ENCODE measurements at places on chromosomes 7 and 10. TPM values are rescaled to one million over a fixed set of nuclear protein-coding genes. Genes with fewer than 3 reads are reported as not detected.
A peak's percentile ranks its signal among the peaks of the same experiment; 100 is the strongest.

GRCh38 chr10:130111852-130112180 lies 1.2 kb upstream of the C10orf143 start:
- H3K36me3 ChIP-seq: no peaks in the 10 kb centered on the region
- H3K27me3 ChIP-seq: no peaks in the 10 kb centered on the region
- peak overlapping the region; percentile 72 for H3K4me3 ChIP-seq
- peak overlapping the region; percentile 95 for H3K27ac ChIP-seq
- no peak for DNase-seq

The PTPN20 gene
- not detected for total RNA-seq

The LAMB1 gene
- 110 TPM for total RNA-seq

- no peaks in the 10 kb centered on the region for H3K36me3 ChIP-seq
- no peak for DNase-seq
- H3K4me3 ChIP-seq: no peak overlapping the region
- no peaks in the 10 kb centered on the region for H3K4me1 ChIP-seq
- H3K27ac ChIP-seq: no peak overlapping the region
These were observed 41.7 kb upstream of the UBE3C start for GRCh38 chr7:157097056-157097329.

GRCh38 chr10:122646511-122647382 lies 52.9 kb downstream of the C10orf120 start:
- DNase-seq: no peak
- H3K4me1 ChIP-seq: no peaks in the 10 kb centered on the region
- H3K36me3 ChIP-seq: no peaks in the 10 kb centered on the region
- H3K4me3 ChIP-seq: no peak overlapping the region
- no peak overlapping the region for H3K27ac ChIP-seq

DNA sequence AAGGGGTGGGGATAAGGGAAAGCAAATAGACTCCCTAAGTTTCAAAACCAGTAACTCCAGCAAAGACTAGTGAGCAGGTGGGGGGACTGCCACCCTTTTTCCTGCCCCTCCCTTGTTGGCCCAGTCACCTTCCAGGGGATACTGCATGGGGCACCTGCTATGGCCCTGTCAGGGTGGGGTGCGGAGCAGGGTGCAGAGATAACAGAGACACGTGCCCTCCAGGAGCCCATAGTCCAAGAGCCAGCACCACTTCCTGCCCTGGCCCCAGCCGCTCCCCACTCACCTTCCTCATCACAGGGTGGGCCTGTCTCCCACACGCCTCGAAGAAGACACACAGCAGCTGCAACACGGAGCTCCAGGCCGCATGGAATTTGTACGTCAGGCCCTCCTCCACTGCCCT lies 20.6 kb downstream of the RRP12 start:
- no peak for DNase-seq
- peaks cover 33% of the 10 kb centered on the region for H3K36me3 ChIP-seq
- H3K27ac ChIP-seq: no peak overlapping the region
- no peaks in the 10 kb centered on the region for H3K4me1 ChIP-seq

DNA sequence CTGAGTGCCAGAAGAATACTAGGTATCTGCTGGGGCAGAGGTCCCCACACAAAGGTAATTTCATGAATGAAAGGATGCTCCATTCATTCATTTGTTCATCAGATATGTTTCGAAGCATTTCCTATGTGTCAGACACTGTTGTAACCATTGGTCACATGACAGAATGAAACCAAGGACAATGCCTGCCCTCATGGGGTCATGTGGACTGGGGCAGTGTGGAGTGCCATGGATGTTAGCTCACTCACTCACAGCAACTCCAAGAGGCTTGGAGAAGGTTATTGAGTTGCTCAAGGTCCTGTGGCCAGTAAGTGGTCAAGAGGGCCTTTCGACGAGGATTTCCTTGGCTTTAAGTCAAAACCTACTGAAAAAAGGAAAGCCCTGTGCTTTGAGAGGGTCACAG lies 223.5 kb downstream of the ARHGAP12 start:
- H3K27ac ChIP-seq: no peak overlapping the region
- H3K4me1 ChIP-seq: peaks cover 41% of the 10 kb centered on the region
- H3K36me3 ChIP-seq: no peaks in the 10 kb centered on the region
- H3K4me3 ChIP-seq: no peak overlapping the region
- H3K27me3 ChIP-seq: no peaks in the 10 kb centered on the region

GRCh38 chr7:85750454-85750949 lies 563.6 kb upstream of the SEMA3D start:
- no peaks in the 10 kb centered on the region for H3K27me3 ChIP-seq
- no peak overlapping the region for H3K27ac ChIP-seq
- H3K36me3 ChIP-seq: no peaks in the 10 kb centered on the region
- no peaks in the 10 kb centered on the region for H3K4me1 ChIP-seq
- DNase-seq: no peak
- no peak overlapping the region for H3K4me3 ChIP-seq

- no peak overlapping the region for H3K4me3 ChIP-seq
- no peaks in the 10 kb centered on the region for H3K36me3 ChIP-seq
- no peaks in the 10 kb centered on the region for H3K4me1 ChIP-seq
- no peaks in the 10 kb centered on the region for H3K27me3 ChIP-seq
- no peak for DNase-seq
- H3K27ac ChIP-seq: no peak overlapping the region
These were observed 56.7 kb downstream of the VSTM4 start for GRCh38 chr10:49058463-49059255.

DNA sequence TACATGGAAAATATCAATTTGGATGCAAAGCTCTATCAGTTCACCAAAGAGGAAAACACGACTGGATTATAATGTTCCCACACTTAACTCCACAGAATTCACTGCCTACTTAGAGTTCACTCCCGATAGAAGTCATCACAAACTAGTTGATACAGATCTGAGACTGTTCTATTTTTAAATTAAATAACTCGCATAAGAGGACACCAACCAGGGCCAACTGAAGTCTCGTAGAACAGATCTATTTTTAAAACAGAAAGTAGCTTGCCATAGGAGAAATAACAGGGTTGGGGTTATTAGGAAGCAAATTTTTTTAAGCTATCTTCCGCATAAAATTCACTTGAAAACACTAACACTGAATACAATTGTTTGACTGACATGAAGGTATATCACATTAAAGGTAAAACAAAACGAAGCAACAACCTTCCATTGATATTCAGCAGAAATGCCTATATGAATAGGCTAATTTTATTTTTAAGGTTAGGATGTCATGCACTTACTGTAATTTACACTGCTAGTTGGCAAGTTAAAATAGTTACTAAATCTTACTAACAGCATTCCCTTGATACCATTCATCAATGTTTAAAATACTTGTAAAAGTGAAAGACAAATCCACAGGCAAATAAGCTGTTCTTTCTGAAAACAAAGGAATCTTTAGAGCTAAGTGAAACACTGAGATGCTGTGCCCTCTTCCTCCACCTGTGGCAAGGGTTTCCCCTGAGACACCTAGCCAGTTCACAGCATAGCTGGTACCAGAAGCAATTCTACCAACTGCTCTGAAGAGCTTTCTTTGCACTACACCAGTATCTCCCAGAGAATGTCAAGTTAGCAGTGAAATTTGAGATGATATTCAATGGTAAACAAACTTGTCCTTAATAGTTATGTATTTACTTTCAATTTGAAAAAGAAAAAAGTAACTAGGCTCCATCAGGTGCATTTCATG lies 186.7 kb upstream of the ANK3 start:
- DNase-seq: no peak
- no peak overlapping the region for H3K27ac ChIP-seq
- H3K36me3 ChIP-seq: no peaks in the 10 kb centered on the region
- peaks cover 11% of the 10 kb centered on the region for H3K27me3 ChIP-seq
- no peaks in the 10 kb centered on the region for H3K4me1 ChIP-seq
- H3K4me3 ChIP-seq: no peak overlapping the region

- no peak for DNase-seq
- no peaks in the 10 kb centered on the region for H3K36me3 ChIP-seq
- no peaks in the 10 kb centered on the region for H3K4me1 ChIP-seq
These were observed 19.7 kb downstream of the TSPAN12 start for GRCh38 chr7:120838281-120838682.

The RNF148 gene
- not detected for total RNA-seq

GRCh38 chr10:105691811-105692210 lies 1050.7 kb downstream of the SORCS3 start:
- no peaks in the 10 kb centered on the region for H3K27me3 ChIP-seq
- H3K27ac ChIP-seq: no peak overlapping the region
- H3K36me3 ChIP-seq: no peaks in the 10 kb centered on the region

GRCh38 chr7:50481867-50482266 lies 31.7 kb upstream of the FIGNL1 start:
- H3K4me1 ChIP-seq: no peaks in the 10 kb centered on the region
- no peaks in the 10 kb centered on the region for H3K36me3 ChIP-seq
- no peak for DNase-seq
- no peak overlapping the region for H3K4me3 ChIP-seq
- no peaks in the 10 kb centered on the region for H3K27me3 ChIP-seq

GRCh38 chr7:18647582-18647981 lies 152.0 kb downstream of the HDAC9 start:
- H3K27ac ChIP-seq: no peak overlapping the region
- no peaks in the 10 kb centered on the region for H3K4me1 ChIP-seq
- no peak for DNase-seq
- H3K27me3 ChIP-seq: no peaks in the 10 kb centered on the region
- H3K36me3 ChIP-seq: peaks cover 79% of the 10 kb centered on the region
- no peak overlapping the region for H3K4me3 ChIP-seq

The DUSP5 gene
- 18.9 TPM for total RNA-seq

The PKD1L1 gene
- 0.19 TPM for total RNA-seq

DNA sequence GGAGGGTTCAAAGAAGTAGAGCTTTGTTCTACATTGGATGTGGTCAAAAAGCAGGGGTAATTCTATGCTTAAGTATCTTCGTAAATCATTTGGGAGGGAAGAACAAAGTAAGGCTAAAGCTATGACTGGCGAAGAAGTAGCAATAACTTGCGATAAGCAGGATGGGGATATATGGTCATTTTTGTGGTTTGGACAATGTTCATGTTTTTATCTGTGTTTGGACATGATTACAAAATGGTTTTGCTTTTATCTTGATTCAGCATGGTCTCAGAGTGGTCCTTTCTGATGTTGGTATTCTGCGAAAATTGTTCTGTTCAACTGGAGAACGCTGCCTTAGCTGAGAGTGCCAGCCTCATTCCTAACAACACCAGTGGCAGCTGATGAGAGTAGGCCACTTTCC lies 208.8 kb downstream of the SEMA3A start:
- no peak overlapping the region for H3K27ac ChIP-seq
- H3K4me1 ChIP-seq: no peaks in the 10 kb centered on the region
- no peak overlapping the region for H3K4me3 ChIP-seq
- H3K36me3 ChIP-seq: no peaks in the 10 kb centered on the region
- H3K27me3 ChIP-seq: no peaks in the 10 kb centered on the region

DNA sequence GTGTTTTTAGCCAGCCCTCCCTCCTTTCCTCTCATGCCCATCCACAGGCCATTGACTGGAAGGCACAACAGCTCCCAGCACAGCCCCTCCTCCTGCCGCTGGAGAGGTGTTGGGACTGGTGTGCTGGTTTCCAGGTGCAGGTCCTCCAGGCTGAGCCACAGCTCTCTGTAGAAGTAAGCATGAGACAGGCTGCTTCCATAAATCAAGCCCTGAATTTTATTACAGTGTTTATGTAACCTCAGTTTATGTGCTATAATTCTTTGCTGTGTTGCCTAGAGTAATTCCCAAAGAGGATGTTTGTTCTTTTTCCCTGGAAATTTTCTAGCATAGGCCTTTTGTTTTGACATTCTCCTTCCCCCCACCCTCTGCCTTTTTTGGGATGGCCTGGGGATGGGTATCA lies 445.8 kb downstream of the AUTS2 start:
- H3K4me3 ChIP-seq: no peak overlapping the region
- H3K27ac ChIP-seq: no peak overlapping the region
- no peak for DNase-seq
- no peaks in the 10 kb centered on the region for H3K36me3 ChIP-seq

DNA sequence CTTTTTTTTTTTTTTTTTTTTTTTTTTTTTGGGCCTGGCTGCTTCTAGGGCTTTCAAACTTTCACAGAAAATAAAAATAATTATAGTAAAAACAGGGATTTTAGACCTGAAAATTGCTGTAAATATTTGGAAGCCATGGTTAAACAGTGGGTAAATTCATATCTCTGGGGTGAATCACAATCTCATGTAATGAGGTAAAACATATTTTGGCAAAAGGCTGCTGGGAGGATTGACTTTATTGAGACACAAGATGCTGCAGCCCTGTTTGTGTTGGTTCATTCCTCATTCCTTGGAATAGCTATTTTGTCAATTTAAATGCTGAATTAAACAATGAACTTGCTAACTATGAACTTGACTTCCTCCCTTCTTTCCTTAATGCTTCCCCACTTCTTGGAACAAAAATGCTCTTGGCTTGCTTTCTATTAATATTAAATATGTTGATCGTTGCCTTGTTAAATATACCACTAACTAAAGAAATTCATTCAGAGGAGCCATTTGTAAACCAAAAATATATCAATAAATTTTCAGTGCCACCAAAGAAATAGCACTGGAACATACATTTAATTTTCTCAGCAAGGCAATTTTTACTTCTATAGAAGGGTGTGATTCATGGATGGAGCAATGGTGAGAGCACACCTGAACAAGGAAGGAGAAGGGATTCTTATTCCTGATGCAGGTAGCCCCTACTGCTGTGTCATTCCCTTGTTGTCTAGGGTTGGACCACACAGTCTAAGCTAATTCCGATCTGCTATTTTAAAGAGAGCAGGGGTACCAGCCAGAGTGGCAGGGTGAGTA lies 24.6 kb downstream of the AGK start:
- no peaks in the 10 kb centered on the region for H3K27me3 ChIP-seq
- DNase-seq: no peak
- no peaks in the 10 kb centered on the region for H3K4me1 ChIP-seq
- no peak overlapping the region for H3K27ac ChIP-seq
- H3K4me3 ChIP-seq: no peak overlapping the region

GRCh38 chr7:84232646-84233045 lies 38.1 kb upstream of the SEMA3A start:
- H3K27me3 ChIP-seq: no peaks in the 10 kb centered on the region
- no peak for DNase-seq
- H3K36me3 ChIP-seq: no peaks in the 10 kb centered on the region
- H3K27ac ChIP-seq: peak overlapping the region; percentile 37
- H3K4me3 ChIP-seq: no peak overlapping the region

The SPDYE9 gene
- total RNA-seq: not detected

DNA sequence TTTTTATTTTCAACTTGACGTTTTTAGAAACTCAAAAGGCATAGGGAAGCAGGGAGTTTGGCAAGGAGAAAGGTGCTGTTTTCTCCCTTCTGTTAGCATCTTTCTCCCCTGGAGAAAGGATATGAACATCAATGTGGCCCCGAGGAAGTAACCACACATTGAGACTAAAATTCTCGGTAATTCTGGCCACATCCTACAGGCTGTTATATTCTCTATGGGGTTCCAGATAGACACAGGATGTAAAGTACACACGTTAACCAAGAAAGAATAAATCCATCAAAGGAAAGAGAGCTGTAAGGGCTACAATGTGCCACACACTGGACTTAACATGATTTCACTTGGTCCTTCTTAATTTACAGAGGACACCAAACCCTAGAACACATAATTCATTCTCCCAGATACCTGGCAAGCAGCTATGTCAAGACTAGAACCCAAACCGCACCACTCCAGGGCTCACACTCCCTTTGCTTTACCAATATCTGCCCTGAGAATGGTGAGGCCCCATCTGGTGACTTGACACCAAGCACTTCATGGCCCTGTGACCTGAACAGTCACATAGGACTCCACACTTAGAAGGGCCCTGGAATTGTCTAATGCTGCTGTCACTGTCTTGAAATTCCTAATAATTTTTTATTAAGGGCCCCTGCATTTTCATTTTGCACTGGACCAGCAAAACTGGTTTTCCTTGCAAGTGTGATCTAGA lies 73.9 kb downstream of the PRLHR start:
- DNase-seq: no peak
- peaks cover 2% of the 10 kb centered on the region for H3K27me3 ChIP-seq
- no peak overlapping the region for H3K27ac ChIP-seq
- H3K4me3 ChIP-seq: no peak overlapping the region
- no peaks in the 10 kb centered on the region for H3K36me3 ChIP-seq
- peaks cover 16% of the 10 kb centered on the region for H3K4me1 ChIP-seq

The PIP gene
- not detected for total RNA-seq

Measured in SJSA1 (cell line).